AG09309 (cell line): ENCODE measurements at places on chromosomes 12 and 14.

DNA sequence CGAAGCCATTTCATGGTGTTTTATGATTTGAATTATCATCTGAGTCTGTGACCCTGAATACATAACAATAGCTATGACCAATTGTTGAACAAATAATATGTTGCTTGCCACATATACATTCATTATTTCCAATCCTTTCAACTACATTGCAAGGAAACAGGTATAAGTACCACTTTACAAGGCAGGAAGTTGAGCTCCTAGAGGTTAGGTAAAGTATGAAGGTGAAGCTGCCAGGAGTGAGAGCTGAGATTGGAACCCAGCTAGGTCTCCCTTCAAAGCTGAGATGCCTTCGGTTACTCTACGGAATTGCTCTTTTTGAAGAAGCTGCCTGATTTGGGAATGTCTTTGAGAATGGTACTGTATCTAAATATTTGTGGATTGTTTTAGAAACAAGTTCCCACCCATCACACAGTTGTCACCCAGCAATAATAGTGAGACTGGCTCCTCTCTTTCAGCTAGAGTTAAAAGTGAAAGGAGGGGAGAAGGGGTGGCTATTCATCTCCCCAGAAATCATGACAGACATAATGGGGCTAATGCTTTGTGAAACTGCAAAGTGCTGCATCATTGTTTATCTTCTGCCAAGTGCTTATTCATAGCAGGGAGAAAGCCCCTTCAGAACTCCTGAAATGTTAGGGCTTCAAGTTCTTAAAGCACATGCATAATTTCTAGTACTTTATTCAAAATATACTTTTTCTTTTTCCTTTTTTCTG lies 75.9 kb upstream of the AMIGO2 start:
- no peak for DNase-seq

- no peak for DNase-seq
Measured at GRCh38 chr12:85949253-85949652, 75.2 kb downstream of the NTS start.

DNA sequence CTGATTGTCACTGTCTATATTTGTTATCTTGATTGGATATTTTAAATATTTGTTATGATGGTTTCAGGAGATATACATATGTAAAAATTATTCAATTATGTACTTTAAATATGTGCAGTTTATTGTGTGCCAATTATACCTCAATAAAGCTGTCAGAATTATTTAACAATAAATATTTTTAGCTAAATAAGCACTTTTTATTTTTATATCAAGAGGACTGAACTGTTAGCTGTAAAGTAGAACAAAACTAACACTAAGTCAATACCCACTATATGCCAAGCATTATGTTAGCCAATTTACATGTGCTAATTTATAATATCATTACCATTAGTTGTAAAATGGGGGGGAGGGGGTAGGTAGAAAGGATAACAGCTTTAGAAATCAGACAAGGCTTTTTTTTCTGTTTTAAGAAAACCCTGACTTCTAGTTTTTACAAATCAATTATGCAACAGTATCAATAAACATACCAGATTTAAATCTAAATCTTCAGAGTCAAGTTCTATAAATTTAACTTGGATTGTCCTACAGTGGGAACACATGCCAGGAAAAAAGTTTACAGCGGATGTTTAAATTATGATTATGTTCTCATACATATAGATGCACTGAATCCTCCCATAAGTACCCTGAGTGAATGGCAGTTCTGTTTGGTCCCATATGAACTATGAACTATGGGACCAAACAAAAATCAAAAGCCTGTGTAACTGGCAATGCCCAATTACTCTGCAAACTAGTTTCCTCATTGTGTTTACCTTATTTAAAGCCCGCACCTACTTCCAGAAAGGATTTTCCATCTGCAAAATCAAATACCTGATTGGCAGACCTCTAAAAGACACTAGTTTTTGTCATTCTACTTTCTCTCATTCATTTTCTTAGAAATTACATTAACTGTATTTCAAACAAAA lies 2.8 kb downstream of the RALGAPA1 start:
- DNase-seq, result no peak

GRCh38 chr12:81206429-81206828 lies 128.6 kb downstream of the ACSS3 start:
- DNase-seq, result no peak

GRCh38 chr14:56501909-56502530 lies 77.6 kb upstream of the TMEM260 start:
- no peak for DNase-seq

GRCh38 chr12:11693601-11694000 lies 44.1 kb downstream of the ETV6 start:
- DNase-seq, result no peak

- no peak for DNase-seq
Measured at GRCh38 chr14:71155743-71156142, 248.5 kb downstream of the PCNX1 start.

DNA sequence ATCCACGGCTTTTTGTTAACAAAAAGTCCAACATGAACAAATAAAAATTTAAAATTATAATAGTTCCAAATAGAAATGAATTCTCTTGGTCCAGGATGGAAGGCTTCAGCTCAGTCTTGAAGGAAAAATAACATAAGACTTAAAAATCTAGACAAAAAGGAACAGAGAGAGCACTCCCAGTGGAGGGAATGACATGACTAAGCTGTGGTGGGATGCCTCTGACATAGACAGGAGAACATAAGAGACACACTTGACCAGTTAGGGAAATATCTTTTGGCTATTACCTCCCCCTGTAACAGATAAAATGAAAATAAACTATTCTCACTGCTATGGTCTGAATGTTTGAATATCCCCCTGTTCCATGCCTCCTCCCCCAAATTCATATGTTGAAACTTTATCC lies 106.8 kb downstream of the BBS10 start:
- DNase-seq, result no peak

- DNase-seq, result no peak
Measured at GRCh38 chr12:11861864-11862600, 208.7 kb upstream of the BCL2L14 start.
